ENCODE measurements at places on chromosomes 16 and 17.

DNA sequence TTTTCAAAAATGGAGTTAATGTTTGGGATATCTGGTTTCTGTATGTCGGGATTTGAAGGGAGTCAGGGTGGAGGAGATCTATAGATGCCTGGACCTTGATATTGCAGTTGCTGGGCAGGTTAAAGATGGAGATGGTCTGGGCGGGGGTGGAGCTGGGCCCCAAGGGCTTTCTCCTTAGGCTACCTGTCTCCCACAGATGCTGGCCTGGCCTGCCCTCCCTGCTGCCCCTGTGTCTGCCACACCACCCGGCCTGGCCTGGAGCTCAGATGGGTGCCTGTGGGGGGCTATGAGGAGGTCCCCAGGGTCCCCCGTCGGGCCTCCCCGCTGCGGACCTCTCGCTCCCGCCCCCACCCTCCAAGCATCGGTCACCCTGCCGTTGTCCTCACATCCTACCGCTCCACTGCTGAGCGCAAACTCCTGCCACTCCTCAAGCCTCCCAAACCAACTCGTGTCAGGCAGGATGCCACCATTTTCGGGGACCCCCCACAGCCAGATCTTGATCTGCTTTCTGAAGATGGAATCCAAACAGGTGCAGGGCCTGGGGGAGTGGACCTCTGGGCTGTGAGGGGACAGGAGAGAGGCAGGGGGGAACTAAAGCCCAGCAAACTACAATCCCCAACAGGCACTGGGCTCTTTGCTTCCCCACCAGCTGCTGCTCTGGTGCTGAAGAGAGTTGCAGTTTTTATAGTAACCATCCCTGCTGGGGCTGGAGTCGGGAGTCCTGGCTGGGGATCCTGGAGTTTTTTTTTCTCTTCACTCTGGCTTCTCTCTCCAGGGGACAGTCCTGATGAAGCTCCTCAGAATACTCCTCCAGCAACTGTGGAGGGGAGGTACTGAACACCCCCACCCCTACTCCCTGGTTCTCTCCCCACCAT is 2.9 kb downstream of the ARHGEF15 start:
- DNase-seq, result no peak

DNA sequence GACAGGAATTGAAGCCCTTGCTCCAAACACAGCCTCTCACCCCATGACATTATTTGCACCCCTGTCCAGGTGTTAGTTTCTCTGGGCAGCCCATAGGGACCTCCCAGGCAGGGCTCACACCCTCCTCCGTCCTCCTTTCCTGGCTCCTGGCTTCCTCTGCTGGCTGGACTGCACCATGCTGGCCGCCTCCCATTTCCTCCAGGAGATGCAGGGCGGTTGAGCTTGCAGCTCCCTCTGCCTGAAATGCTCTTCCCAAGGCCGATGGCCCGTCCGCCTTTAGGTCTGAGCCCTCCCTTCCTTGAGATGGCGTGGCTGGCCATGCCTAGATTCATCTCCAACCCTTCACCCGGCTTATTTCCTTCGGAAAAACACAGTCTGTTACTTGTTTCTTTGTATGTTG is 334.8 kb downstream of the SNX29 start:
- DNase-seq, result no peak

GRCh38 chr16:426115-426905 is 861 bp downstream of the RAB11FIP3 start:
- DNase-seq, result no peak

GRCh38 chr16:53100131-53100748 is 45.4 kb downstream of the CHD9 start:
- no peak for DNase-seq

- DNase-seq, result no peak
These were observed 11.9 kb downstream of the KIF19 start for GRCh38 chr17:74337834-74338500.

DNA sequence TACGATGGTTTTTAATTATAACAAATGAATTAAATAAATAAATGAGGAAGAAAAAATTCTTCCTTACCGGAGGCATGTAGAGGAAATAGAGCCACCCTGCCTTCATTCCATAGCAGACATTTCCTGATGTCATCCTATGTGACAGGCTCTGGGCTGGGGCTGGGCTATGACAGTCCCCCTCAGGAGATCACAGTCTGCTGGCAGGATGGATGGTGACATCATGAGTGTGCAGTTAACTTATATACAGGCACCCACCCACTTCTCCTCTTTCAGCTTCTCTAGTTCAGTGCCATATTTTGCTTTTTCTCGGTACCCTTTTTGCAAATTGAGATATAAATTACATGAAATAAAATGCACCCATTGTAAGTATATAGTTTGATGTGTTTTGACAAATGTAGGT is 6.4 kb upstream of the CMTM3 start:
- no peak for DNase-seq

- no peak for DNase-seq
These were observed 7.6 kb upstream of the IL27 start for GRCh38 chr16:28514246-28514645.

- peak; percentile 55 for DNase-seq
These were observed 11.7 kb downstream of the ABCC1 start for GRCh38 chr16:15961060-15961511.

- DNase-seq, result no peak
These were observed 364.1 kb downstream of the CPPED1 start for GRCh38 chr16:12439399-12440227.

DNA sequence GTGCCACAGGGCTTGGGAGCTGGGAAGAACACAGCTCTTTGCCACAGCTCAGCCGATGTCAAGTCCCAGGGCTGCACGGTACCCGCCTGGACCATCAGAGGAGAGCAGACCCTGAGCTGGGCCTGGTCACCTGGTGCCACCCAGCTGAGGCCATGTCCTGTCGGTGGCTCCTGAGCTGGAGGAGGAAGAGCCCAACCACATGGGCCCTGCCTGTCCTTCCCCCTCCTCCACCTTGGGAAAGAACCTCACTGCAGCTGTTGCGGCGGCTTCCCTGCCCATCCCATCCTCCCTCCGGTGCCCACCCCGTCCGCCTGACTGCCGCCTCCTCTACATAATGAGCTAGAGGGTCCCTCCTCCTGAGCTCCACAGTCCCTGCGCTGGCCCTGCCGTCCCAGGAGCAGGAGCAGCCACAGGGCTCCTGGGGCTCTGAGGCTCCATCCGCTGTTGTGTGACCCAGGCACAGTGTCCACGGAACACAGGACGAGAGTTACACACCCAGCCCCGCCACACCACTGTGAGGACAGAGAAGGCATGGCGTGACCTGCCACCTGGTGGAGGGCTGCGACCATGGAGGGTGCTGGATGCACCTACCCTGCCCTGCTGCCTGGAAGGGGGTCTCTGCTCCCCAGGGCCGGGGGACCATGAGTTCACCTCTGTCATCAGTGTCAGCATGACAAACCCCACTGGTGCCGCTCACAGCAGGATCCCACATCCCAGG is 21.4 kb upstream of the CHMP6 start:
- DNase-seq, result no peak

DNA sequence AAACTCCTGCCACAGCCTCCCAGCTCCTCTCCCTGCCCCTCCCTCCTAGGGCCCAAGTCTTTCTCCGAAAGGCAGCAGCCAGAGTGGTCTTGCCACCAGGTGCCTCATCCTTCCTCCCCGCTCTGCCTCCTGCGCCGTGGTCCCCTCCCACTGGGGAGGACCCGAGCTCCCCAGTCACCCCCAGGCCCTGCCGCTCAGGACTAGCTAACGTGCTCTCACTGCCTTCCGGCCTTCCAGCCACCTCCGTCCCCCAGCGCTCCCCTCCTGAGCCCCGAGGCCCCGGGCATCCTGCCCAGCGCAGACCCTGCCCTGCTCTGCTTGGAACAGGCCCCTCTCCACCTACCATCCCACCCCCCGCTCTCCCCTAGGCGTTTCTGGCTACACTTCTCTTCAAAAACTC is 19.4 kb upstream of the COL1A1 start:
- DNase-seq, result no peak

DNA sequence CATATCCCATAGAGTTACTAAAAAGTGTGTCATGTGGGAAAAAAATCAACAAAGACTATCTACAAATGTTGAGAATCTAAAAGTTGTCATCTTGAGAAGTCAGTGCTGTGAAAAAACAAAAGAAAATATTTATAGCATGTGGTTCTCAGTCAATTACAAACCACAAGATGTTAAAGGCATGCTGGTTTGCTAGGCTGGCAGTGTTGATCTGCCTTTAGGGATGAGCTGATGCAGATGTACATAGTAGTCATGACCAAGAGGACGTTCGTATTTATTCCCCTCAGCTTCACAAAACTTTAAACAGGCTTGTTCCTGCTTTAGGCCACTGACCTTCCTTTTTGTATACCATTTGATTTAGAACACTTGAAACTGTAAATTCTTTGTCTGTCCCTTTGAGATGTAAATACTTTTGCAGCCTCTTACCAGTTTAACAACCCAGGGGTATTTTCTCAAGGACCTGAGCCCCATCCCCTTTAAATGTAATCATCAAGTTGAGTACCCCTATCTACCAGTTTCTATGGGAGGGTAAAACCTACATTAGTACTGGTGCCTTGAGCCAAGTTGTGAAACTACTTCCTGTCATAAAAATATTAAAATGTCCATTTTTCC is 446.6 kb downstream of the KCNJ18 start:
- DNase-seq, result no peak

DNA sequence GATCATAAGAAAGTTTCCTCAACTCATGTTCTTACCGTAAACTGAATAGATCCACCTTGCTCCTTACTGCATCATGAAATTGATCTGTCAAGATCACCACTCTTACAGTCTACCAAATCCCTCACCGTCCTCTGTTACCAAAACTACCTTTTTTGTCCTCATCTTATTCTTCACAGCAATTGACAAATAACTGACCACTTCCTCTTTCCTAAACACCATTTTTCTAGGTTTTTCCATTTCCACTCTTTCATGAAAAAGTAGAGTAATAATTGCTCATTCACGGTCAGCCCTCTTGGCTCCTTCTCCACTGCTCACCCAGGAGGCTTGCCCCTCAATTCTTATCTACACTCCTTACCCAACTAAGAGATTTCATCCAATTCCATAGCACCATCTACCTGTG is 44.9 kb downstream of the ABCA5 start:
- DNase-seq, result no peak

DNA sequence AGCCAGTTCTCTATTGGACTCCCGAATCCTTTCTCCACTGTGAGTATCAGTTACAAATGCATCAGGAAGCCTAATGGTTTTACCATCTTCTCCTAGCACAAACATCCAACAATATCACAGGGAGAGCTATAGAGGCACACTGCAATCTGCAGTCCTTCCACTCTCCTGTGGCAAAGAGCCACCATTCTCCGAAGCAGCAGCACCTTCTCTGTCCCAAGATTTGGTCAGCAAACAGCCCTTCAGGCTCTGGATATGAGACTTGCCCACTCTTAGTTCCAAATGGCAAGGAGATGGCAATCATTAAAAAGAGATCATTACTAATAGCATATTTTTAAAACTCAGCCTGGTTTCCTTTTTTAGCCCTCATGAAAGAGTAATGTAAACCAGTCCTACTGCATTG is 223.4 kb downstream of the HS3ST3A1 start:
- DNase-seq, result no peak

GRCh38 chr16:85860413-85861094 is 38.4 kb upstream of the IRF8 start:
- no peak for DNase-seq

Measured in activated T-cell treated with anti-CD3 and anti-CD28 coated beads for 4 hours (primary cell).